NAMALWA (cell line): ENCODE measurements at places on chromosomes 3 and 15.

DNA sequence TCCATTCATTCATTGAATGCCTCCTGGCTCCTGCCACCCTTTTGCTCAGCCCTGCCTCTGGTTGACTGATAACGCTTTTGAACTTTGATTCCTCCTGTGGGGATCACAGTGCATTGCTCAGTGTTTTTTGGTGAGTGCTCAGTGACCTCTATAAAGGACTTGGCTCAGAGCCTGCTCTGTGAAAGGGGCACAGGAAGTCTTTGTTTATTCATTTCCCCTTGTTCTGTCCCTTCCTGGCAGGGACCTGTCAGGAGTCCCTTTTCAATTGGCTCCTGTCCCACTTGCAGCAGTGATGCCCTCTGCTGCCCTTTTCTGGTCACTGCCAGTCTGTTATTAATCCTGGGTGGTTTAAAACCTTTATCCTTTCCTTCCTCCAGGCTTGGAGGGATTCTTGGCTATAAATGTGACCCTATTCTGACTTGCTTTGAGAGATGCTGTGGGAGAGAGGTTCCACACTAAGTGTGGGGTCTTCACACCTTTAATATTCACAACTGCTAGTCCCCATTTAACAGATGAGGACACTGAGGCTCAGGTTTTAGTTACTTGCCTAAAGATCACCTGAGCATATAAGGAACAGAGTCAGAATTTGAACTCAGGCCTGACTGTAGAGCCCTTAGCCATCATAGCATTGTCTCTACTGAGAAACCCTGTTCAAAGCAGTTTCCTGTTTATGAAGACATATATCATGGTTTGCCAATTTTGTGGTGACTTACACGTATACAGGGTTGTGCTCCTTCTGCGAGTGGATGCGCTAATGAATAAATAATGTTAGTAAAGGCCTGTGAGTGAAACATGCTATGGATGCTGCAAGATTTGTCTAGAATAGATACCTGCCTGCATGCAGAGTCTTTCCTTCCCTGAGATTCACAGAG, 23.2 kb upstream of the TATDN2 start:
- peak; percentile 81 for DNase-seq

DNA sequence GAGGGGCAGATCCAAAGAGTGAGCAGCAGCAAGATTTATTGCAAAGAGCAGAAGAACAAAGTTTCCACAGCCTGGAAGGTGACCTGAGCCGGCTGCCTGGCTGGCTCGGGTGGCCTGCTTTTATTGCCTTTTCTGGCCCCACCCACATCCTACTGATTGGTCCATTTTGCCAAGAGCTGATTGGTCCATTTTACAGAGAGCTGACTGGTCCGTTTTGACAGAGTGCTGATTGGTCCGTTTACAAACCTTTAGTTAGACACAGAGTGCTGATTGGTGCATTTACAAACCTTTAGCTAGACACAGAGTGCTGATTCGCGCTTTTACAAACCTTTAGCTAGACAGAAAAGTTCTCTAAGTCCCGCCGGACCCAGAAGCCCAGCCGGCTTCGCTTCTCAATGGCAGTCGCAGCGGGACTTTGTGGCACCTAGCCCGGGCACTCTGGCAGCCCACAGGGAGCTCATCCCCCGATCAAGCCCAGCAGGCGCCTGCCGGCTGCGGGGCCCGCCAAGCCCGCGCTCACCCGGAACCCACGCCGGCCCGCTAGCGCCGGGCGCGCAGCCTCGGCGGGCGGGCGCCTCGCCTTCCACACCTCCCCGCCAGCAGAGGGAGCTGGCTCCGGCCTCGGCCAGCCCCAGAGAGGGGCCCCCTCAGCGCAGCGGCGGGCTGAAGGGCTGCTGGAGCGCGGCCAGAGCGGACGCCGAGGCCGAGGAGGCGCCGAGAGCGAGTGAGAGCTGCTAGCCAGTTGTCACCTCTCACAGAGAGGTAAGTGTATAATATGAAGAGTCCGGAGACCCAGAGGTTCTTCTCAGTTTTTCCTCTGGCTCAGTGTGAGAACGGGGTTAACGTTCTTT, 339.2 kb downstream of the CHL1 start:
- DNase-seq: peak; percentile 4

GRCh38 chr3:145519398-145520047, 641.5 kb downstream of the PLOD2 start:
- DNase-seq: no peak

DNA sequence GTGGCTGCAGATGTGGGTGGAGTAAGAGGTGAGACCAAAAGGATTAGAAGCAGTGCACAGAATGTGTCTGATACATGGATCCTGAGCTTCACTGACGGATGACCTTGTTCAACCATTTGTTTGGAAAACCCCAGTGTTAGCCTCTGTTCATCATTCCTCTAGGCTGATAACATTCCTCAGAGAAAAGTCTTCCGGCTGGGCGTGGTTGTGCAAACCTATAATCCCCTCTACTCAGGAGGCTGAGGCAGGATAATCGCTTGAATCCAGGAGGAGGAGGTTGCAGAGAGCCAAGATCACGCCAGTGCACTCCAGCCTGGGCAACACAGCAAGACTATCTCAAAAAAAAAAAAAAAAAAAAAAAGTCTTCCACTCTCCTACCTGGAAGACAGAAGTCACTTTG, 23.1 kb upstream of the CHD2 start:
- DNase-seq: no peak

DNA sequence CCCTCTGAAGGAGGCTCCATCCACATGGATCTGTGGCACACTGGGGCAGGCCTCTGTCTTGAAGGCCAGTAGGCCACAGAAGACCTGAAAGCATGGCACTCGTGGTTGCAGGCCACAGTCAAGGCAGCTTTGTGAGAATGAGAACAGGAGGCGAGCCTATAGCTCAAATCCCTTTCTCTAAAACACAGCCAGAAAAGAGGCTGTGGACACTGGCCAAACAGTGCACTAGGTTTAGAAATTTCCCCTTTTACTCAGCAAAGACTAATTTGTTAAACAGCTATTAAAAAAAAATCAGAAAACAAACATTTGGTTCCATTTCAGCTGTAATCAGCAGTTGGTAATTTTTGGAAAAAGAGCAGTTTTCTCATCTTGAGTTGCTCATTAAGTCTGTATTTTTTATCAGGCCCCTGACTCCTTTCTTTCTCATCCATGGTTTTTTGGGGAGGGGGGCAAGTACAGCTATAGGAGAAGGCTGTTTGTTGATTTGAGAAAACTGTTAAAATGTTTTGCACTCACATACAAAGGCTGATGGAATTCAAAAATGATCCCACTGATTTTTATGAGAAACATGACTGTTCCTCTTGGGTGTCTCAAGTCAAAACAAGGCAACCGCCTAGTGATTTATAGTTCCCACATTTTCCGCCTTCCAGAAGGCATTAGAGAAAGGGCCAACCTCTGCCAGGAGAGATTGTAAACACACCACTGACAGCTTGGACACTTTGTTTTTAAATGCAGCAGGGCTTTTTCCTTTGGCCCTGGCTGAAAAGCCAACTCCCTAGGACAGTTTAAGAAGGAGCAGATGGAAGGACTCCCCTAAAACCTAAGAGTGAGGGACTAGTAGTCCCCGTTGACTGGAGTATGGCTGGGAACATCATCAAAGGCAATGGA, 28.1 kb downstream of the PARP16 start:
- DNase-seq: no peak

- DNase-seq: no peak
Measured at GRCh38 chr15:40006646-40007045, 32.3 kb downstream of the SRP14 start.

DNA sequence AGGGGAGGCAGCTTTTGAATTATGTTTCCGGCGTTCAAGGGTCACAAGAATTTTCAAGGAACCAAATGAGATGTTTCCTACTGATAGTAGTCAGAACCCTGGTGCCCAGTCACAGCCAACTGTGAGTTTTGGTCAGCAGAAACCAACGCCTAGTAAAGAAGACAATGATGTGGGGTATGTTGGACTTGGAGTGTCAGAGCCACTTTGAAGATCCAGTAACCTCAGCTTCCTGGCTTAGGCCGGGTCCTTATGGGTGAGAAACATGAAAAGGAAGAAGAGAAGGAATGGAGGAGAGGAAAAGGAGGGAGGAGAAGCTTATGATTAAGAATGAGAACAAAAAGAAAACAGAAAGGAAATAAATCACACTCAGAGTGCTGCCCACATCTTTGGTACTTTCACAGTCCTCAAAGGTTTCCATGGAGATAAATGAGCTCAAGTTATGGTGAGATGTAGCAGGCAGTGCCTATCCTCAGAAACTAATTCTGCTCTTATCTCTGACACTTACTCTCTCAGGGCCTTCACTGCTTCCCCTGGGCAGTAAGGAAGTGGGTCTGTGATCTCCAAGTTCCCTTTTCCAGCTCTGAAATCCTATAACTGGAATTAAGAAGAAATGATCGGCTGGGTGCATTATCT, 2.0 kb upstream of the MCF2L2 start:
- no peak for DNase-seq

GRCh38 chr3:150146991-150147761, 176.5 kb upstream of the PFN2 start:
- no peak for DNase-seq

DNA sequence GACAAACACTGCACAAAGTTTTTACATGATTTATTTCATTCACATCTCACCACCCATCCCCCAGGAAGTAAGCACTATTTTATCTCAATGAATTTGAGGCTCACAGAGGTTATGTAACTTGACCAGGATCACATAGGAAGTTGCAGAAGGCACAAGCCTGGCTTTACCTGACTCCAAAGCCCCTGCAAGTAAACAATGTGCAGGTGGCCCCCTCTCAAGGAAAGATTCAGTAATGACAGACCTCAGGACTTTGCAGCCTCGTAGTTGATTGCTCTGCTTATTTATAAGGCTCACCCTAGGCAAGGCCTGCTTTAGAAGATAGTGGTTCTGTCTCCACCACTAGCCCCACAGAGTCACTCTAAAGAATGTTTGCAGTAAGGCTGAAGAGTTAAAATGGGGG, 79.8 kb upstream of the MDFIC2 start:
- DNase-seq: no peak

DNA sequence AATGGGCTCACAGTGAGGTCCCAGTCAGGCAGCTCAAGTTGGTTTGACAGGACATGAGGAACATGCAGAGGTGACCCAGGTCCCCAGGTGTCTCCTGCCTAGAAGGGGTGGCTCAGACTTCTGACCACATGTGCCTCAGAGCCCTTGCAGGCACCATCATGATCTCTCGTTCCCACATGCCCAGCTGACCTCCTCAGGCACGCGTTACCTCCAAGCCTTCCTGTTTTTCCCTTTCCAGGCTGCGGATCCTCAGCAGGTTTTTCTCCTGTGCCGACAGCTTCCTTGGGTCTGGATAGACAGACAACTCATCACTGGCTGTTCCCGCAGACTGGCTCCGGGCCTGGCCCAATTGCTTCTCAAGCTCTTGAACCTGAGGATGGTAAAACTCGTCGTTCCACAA, 30.4 kb downstream of the CCDC13 start:
- no peak for DNase-seq

- no peak for DNase-seq
Measured at GRCh38 chr3:146133441-146133840, 27.5 kb downstream of the PLOD2 start.

- DNase-seq: no peak
Measured at GRCh38 chr3:4856564-4856963, 122.7 kb upstream of the BHLHE40 start.

- DNase-seq: no peak
Measured at GRCh38 chr3:7781395-7781794, 720.2 kb upstream of the LMCD1 start.

DNA sequence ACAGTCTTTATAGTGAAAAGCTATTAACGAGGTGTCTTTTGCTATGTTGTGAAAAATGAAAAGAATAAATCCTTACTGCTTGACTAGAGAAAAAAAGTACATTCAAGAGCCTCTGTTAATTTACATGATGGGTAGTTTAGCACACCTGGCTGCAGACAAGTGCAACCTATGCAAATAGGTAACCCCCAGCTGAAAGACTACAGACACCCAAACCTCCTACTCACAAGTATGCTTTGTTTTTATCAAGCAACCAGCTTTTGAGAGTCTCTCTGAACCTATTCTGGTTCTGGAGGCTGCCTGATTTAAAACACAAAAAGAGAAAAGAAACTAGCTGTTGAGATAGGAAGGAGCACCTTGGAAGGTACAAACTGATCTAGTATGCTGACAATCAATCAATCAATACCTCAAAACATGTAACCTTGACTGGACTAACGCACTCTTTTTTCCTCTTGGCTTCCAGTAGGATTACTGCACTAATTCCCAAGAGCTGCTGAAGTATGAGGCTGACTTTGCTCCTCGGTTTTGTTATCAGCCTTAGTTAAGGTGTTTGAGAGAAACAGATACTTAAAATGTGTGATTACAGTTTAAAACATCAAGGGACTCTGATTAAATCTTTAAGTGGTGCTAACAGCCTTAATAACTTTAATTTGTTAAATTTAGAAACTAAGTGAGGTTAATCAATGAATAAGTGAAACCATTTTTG, 63.6 kb downstream of the OSBPL10 start:
- DNase-seq: peak; percentile 55

- no peak for DNase-seq
Measured at GRCh38 chr3:40800343-40800742, 275.6 kb downstream of the ZNF621 start.

- DNase-seq: peak; percentile 0
Measured at GRCh38 chr3:65425880-65426279, 612.8 kb downstream of the MAGI1 start.

DNA sequence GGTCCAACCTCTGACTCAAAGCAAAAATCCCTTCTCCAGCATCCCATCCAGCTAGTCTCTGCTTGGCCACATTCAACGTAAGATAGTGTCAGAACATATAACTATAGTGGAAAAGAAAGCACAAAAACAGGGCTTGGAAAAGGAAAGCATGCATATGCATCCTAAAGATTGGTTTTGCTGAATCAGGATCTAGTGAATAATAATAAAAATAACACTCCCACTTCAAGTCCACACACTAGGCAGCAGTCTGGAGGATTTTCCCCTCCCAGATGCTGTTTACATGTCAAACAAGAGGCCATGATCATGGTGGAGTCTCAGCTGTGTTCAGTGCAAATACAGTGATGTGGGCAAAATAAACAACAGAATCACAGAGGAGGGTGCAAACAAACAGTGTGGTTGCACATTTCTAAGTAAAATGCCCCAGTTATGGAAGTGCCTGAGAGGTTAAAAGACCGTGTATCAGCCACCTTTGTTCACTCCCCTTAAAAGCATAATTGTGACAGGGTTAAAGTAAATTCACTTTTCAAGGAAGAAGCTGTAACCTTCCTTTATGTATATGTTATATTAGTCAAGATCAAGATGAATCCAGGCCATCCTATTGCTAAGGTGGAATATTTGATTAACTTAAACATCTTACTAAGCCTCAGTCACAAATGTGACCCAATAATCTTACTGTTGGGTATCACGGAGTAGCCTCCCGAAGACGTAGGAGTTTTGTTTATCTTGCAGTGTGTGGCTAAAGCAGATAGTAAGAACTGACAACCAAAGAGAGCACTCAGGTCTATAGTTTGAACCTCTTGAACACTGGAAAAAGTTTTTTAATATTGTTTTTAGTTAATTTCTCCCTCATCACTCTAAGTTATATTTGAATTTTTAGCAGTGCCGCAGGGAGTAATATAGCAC, 424.5 kb downstream of the SOX2 start:
- no peak for DNase-seq

GRCh38 chr15:27734785-27735495, 364.2 kb downstream of the OCA2 start:
- no peak for DNase-seq

- no peak for DNase-seq
Measured at GRCh38 chr15:45442507-45443135, 64.3 kb upstream of the GATM start.
